ENCODE measurements at places on chromosomes 7 and 10.

DNA sequence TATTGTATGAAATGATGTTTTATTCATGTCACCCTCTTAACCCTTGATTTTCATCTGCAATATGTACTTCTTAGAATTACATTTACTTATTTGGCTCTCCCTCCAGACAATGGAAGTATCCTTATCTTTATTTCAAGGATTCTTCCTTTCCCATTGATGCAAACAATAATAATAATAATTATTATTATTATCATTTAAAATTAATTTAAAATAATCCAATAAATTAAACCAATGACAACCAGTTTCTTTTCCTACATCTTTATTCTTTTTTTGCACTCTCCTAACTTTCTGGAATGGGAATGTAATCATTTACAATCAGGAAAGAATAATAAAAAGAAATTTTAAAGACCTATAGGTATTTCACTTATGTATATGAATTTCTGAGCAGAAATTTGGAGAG, 504.4 kb downstream of the INHBA start:
- DNase-seq: no peak

GRCh38 chr7:36301914-36302771, 87.5 kb upstream of the ANLN start:
- no peak for DNase-seq

DNA sequence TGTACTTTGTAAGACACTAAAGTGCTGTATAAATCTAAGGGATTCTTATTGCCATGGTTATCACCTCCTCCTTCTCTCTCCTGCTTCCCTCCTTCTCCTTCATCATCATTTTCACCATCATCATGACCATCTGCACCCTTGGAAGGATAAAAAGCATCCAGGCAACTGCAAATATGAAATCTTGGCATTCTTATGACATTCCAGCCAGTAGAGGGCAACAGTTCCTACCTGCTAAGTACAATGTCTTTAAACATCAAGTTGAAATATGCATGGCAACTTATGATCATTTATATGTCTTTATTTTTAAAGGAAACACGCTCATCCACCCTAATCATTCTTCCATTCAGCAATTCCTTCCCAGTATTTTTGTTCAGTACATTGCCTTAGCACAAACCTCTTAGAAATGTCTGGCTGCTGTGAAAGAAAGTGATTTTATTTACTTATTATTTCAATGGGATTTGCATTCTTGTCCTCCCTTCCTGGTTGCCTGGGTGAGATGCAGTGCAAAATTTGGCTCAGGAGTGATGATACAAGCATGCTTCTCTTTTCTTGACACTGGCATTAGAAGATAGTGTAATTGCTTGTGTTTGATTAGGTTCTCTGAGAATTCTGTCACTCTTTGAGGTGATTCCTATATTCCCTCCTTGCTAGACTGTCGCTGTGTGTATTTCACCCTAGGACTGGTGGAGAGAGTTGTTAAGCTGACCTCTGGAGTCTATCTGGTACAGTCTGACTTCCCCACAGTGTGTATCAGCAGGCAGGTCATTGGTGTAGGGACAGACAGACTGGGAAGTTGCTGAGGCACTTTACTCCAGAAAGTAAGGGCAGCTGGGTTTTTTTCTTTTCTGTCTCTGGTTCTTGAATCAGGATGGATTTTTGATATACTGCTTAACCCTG, 188.5 kb upstream of the BMPER start:
- DNase-seq: no peak

DNA sequence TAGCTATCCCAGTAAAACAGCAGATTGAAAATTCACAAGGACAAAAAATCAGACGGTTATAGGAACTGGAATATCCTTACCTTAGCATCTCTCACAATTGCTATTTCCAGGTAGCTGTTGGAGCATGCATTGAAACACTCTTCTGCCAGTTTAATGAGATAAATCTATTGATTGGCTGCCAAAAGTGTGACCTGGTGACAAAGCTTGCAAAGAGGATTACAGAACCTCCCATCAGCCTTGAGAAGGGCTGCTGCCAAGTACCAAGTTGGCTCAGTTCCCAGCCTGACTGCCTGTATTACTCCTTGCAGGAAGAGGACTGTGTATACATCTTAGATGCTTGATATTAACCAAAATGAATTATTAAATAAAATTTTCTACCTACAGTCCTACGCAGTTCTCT, 5.1 kb downstream of the PRLHR start:
- DNase-seq: no peak

DNA sequence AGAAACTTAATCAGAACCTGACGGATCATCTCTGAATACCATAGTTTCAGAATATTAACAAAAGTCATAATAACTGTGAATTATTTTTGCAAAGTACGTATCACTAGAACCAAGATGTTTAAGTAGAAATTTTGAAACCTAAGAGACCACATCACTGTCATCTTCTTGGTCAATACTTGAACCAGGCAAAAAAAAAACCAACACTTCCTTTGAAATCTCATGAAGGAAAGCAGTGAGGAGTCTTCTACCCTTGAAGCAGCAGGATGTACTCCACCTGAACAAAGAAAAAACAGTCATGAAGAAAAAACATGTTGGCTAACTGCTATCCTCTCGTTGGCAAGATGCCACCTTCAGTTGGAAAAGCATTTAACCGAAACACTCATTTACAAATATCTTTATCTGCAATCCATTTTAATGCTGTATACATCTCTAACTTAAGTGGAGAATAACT, 82.4 kb downstream of the SRPK2 start:
- DNase-seq: no peak

DNA sequence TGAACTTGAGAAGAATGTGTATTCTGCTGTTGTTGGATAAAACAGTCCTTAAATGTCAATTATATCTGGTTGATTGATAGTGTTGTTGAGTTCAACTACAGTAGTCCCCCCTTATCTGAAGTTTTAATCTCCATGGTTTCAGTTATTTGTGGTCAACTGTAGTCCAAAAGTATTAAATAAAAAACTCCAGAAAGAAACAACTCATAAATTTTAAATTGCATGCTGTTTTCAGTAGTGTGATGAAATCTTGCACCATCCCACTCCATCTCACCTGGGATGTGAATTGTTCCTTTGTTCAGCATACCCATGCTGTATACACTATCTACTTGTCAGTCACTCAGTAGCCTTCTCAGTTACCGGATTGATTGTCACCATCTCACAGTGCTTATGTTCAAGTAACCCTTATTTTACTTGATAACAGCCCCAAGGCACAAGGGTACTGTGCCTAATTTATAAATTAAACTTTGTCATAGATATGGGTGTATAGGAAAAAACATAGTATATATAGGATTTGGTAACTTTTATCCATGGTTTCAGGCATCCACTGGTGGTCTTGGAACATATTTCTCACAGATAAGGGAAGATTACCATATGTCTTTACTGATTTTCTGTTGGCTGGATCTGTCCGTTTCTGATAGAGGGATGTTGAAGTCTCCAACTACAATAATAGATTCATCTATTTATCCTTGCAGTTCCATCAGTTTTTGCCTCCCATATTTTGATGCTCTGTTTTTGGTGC, 57.1 kb downstream of the AOAH start:
- no peak for DNase-seq

GRCh38 chr7:55094092-55094690, 75.4 kb downstream of the EGFR start:
- peak; percentile 65 for DNase-seq

- DNase-seq: no peak
Observed at GRCh38 chr7:40709062-40709964, 574.5 kb downstream of the SUGCT start.

DNA sequence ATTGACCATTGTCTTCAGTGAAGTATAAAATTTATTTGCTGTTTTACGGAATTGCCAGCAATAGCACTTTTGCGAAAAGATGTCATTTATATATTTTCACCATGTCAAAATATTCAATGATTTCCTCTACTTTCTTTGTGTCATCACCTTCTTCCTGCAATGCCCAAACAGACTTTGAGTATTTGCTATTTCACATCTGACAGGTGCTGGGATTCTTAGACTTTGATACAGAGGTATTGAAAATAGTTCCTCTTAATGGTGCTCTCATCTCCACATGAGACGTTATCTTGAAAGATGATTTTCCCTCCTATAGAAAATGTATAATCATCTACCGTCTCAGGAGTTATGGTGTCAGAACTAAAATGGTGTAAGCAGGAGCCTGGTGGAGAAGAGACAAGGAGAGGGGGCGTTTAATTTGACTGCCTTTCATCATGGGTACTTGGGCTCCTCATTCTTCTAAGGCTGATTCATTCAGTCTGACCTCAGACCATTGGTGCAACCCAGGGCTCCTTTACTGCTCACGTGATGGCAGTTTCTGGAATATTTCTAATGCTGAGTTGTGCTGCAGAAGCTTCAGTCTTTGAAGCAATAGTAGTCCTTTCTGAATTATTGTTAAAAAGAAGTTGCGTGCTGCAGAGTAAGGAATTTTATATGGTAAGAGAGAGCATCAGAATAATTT, 404.6 kb downstream of the PHTF2 start:
- no peak for DNase-seq

GRCh38 chr10:28263136-28263857, 39.6 kb downstream of the MPP7 start:
- DNase-seq: no peak

- DNase-seq: no peak
Observed at GRCh38 chr10:8811201-8811600, 756.7 kb downstream of the GATA3 start.

DNA sequence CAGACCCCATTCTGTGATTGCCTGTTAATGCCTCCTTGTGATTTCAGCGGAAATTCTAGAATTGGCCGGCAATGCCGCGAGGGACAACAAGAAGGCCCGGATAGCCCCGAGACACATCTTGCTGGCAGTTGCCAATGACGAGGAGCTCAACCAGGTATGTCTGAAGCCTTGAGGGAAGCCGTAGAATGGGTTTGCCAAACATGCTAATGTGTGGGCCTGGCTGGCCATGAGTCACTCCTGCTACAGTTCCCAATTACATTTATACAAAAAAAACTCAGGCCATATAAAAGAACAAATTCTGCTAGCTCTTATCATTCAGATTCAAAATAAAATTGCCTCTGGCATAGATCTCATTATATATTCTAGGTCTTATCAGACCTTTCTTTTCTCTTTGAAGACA, 37.4 kb downstream of the MACROH2A2 start:
- no peak for DNase-seq

DNA sequence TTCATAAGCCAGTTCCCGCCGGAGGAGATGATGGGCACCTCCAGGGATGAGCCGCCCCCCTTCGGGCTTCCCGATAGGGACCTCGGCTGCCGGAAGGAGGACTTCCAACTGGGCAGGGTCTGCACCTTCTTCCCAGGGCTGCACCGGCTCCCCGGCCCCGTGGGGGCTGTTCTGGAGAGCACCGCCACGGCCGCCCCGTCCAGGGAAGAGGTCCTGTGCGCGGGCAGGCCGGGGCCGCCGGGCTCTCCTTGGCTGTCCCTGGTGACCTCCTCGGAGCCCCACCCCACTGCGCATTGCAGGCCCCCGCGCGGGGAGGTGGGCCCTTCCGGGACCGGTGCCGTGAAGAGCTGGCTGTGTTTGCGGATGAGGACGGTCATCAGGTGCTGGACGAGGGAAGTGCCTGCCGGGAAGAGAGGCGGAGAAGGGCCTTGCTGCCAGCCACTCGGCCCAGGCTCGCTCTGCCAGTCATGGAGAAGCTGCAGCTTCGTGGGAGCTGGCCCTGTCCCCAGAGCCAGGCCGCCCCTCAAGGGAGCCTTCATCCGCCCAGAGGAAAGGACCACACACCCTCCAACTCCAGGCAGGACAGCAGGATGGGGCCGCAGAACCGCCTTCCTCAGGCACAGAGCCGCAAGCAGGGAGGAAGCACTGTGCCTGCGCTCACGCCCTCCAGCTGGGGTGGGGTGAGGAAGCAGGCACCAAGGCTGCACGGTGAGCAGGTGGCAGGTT, 144.4 kb downstream of the MAPK8 start:
- no peak for DNase-seq

DNA sequence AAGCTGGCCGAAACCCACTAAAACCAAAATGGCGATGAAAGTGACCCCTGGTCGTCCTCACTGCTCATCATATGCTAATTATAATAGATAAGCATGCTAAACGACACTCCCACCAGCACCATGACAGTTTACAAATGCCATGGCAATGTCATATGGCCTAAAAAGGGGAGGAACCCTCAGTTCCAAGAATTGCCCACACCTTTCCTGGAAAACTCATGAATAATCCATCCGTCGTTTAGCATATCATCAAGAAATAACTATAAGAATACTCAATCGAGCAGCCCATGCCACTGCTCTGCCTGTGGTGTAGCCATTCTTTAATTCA, 422.0 kb downstream of the CALN1 start:
- DNase-seq: no peak

GRCh38 chr7:143222782-143223181, 945 bp downstream of the TAS2R40 start:
- peak; percentile 61 for DNase-seq

DNA sequence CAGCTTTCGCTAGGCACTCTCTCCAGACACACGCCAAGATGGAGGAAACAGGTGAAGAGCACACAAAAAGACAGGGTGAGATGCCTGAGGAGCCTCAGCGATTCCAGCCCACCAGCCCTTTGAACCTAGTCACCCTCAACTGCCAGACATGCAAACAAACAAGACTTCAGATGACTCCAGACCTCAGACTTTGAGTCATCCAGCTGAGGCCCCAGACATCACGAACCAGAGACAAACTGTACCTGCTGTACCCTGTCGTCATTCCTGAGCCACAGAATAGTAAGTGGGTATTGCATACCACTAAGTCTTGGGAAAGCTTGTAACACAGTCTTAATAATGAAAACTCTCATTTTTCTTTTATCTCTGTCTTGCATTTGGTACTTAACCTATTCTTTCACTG, 126.6 kb upstream of the LSM8 start:
- no peak for DNase-seq

- no peak for DNase-seq
Observed at GRCh38 chr10:59374916-59375315, 12.6 kb upstream of the FAM13C start.

DNA sequence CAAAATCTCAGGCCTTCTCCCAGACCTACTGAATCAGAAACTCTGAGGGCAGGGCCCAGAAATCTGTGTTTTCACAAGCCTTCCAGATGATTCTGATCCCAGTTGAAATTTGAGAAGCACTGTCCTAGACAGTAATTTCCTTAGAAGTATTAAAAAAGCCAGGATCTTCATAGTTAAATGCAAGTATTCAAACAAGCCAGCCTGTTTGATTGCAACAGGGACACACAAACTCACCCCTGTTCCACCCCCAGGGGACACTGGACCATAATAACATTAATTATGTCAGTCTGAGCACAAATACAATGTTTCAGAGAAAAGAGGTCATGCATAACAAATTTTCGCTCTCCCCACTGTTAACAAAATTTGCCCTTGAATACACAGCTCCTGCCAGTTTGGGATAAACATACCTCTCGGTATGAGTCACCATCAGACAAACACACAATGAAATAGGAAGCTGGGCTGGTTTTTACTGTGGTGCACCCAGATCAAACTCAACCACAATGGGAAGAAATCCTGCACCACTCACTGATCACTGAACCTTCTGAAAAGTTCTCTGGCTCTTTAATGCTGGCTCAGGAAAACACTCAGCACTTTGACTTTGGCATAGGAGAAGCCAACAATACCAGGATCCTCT, 34.3 kb downstream of the ABLIM1 start:
- no peak for DNase-seq

DNA sequence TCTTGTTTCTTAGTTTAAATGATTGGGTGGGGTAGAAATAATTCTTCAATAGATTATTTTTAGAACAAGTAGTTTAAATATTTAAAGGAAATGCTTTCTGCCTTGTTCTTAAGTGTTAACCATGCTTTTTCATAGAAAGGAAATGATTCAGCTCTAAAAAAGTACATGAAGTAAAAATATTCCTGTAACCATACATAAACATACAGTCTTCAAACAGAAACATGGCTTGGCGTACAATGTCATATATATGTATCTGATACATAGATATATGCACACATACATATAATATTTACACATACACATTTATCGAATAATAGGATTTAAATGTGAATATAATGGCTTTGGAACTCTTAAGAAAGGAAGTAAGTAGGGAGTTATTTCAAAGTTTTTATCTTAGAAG, 84.4 kb downstream of the RUNDC3B start:
- no peak for DNase-seq
